ENCODE measurements at places on chromosomes 6 and 20.

DNA sequence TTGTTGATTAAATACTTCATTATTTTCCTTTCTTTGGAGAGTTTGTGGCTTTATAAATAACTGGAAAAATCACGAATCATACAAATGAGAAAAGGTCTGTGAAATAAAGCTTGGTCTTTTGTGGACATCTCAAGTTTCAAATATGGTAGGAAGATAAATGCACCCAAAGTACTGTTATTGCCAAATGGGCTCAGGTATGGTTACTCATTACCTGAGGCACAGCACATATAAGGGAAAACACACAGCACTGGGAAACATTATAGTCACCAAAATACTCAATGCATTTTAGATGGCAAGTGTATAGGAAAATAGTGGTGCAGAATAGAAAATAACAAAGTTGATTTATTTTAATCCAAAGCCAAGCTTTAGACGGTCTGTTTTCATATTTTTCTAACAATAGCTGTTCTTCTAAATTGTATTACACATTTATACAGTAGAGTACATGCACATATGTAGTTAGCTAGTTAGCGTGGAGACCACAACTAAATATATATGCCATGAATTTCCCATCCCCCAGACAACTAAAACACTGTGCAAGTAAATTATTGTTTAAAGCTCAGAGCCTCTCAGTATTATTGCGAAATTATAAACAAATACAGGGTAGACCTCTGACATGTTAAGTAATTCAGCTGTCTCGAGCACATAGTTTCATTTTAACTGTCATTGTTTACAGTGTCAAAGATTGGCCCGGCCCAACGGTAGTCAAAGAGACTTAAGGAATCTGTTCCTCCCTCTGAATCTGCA, 336.0 kb downstream of the SYNE1 start:
- DNase-seq, result no peak

DNA sequence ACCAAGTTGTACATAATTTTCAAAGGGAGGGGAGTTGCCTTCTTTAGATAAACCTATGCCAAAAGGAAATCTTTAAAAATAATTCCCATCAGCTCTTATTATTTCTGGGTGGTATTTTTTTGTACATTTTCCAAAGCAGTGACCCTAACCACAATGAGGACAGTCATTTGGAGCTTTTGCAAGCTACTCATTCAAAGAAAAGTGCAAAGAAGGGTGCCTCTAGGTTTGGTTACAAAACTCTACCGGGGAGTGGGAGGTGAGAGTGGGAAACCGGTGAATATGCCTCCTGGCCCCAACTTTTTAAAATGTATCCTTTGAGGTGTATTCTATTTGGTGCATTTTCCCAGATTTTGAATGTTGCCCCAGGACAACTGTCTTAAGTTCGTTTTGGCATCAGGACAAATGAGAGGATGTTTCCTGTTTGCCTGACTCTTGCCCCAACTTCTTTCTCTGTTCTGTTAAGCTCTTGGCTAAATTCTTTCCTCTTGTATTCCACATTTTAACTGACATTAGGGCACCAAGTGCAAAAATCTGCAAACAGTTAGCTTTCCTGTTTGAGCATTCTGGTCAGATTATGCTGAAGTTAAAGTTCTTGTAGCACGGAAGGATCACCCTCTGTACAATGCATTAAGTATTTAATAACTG, 78.9 kb downstream of the SLX4IP start:
- DNase-seq, result no peak

DNA sequence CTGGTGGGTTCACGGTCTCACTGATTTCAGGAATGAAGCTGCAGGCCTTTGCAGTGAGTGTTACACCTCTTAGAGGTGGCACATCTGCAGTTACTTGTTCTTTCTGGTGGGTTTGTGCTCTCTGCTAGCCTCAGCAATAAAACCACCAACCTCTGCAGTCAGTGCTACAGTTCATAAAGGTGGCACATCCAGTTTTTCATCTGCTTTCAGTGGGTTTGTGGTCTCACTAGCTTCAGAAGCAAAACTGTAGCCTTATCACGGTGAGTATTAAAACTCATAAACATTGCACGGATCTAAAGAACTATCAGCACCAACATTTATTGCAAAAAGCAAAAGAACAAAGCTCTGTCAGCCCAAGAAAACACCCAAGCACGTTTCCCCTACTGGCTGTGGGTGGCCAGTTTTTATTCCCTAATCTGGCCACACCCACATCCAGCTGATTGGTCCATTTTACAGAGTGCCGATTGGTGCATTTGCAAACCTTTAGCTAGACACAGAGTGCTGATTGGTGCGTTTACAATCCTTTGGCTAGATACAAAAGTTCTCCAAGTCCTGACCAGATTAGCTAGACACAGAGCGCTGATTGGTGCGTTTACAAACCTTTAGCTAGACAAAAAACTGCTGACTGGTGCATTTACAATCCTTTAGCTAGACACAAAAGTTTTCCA, 3.4 kb upstream of the TMEM14C start:
- no peak for DNase-seq

GRCh38 chr6:161415302-161415855, 141.5 kb upstream of the AGPAT4 start:
- no peak for DNase-seq

- DNase-seq, result no peak
Observed at GRCh38 chr6:168014428-168014827, 17.0 kb downstream of the KIF25 start.

- DNase-seq, result no peak
Observed at GRCh38 chr6:159578629-159579028, 114.4 kb downstream of the SOD2 start.

- no peak for DNase-seq
Observed at GRCh38 chr6:45417436-45417835, 39.7 kb upstream of the SUPT3H start.

GRCh38 chr6:90347411-90347851, 50.8 kb upstream of the BACH2 start:
- DNase-seq, result no peak

- no peak for DNase-seq
Observed at GRCh38 chr6:169035385-169036240, 218.0 kb downstream of the THBS2 start.
